Uterus (tissue), 4 donors: ENCODE measurements at places on chromosomes 1 and 21. TPM values are rescaled to one million over a fixed set of nuclear protein-coding genes. Genes with fewer than 3 reads are reported as not detected.

KANK4 gene
- not detected for total RNA-seq

DNA sequence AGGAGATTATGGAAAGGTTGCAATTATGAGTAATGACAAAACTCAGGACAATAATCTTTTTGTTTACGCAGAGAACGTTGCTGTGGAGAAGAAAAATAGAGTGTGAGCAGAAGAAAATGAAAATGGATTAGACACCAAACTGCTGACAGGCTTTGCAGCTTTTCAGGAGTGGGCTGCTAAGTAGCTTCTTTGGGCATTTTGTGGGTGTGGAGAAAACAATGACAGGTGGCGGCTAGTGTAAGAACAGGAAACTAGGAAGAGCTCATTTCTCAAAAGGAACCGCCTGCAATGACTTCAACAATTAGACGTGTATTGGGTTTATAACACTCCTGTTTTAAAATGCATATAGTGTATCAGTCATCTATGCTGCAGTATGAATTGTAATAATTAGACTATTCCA is 18.3 kb upstream of the PALMD start:
- no peak overlapping the region for H3K27ac ChIP-seq
- no peaks in the 10 kb centered on the region for H3K4me1 ChIP-seq
- H3K4me3 ChIP-seq, result no peak overlapping the region
- DNase-seq, result no peak
- H3K36me3 ChIP-seq, result no peaks in the 10 kb centered on the region

DNA sequence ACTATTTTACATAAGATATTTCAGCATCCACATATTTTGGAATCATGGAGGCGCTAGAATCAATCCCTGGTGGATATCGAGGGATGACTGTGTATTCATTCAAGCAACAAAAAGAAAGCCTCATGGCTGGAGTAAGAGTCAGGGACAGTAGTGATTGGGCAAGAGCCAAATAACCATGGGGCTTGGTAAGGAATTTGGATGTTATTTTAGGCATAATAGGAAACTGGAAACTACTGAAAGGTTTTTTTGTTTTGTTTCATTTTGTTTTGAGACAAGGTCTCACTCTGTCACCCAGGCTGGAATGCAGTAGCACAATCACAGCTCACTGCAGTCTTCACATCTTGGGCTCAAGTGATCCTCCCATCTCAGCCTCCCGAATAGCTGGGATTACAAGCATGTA is 33.8 kb upstream of the EYA3 start:
- H3K4me3 ChIP-seq, result no peak overlapping the region
- no peak for DNase-seq
- no peak overlapping the region for H3K27ac ChIP-seq
- H3K4me1 ChIP-seq, result no peaks in the 10 kb centered on the region
- H3K36me3 ChIP-seq, result no peaks in the 10 kb centered on the region
- H3K27me3 ChIP-seq, result no peaks in the 10 kb centered on the region

ACTL8 gene
- not detected for total RNA-seq

DNA sequence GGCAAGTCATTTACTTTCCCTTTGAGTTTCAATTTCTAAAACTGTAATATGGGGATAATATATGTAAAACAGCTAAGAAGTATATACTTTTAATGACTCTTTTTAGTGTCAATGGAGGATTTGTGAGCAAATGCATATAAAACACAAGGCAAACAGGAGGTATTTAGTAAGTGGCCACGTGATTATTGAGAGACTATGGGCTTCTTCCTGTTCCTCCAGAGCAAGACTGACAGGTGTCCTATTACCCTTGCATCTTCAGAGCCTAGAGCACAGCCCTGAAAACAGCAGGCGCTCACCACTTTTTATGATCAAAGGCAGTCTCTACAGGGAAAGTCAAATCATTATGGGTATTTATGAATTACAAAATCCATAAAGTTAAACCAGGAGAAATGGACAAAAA is 941 bp upstream of the ROR1 start:
- no peaks in the 10 kb centered on the region for H3K4me1 ChIP-seq
- H3K27me3 ChIP-seq, result no peaks in the 10 kb centered on the region
- no peak overlapping the region for H3K27ac ChIP-seq
- no peaks in the 10 kb centered on the region for H3K36me3 ChIP-seq
- no peak overlapping the region for H3K4me3 ChIP-seq

GRCh38 chr1:21865609-21865942 is 53.5 kb downstream of the LDLRAD2 start:
- no peak for DNase-seq
- no peak overlapping the region for H3K4me3 ChIP-seq
- no peaks in the 10 kb centered on the region for H3K36me3 ChIP-seq
- H3K27me3 ChIP-seq, result no peaks in the 10 kb centered on the region

WLS gene
- total RNA-seq, result 102 TPM

DNA sequence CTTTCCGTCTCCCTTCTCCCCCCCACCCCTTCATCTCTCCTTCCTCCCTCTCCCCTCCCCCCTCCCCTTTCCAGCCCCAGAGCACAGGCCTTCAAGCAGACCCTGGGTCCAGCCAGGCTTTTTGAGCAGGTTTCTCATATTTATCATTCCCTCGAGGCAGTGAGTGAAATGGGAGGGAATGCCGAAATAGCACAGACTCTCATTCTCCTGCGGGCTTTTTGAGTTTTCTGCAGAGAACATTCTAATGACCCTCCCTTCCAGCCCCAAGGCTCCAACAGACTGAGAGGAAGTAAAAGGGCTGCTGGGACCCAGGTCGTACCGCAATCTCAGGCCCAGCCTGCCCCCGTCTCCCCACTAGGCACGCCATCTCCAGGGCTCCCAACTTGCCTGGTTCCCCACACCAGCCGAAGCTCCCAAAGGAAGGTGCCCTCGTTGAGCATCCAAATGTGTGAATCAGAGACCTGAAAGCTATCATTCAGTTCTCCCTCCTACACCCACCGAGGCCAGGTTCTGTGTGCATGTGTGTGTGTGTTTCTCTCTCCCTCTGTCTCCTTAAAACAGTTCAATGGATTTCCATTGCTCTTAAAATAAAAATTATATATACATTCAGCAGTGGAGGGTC is 22.3 kb downstream of the ACTA1 start:
- H3K27ac ChIP-seq, result peak overlapping the region; percentile 59
- H3K27me3 ChIP-seq, result peaks cover 10% of the 10 kb centered on the region
- H3K36me3 ChIP-seq, result no peaks in the 10 kb centered on the region
